ENCODE measurements at places on chromosomes 2 and 18.

DNA sequence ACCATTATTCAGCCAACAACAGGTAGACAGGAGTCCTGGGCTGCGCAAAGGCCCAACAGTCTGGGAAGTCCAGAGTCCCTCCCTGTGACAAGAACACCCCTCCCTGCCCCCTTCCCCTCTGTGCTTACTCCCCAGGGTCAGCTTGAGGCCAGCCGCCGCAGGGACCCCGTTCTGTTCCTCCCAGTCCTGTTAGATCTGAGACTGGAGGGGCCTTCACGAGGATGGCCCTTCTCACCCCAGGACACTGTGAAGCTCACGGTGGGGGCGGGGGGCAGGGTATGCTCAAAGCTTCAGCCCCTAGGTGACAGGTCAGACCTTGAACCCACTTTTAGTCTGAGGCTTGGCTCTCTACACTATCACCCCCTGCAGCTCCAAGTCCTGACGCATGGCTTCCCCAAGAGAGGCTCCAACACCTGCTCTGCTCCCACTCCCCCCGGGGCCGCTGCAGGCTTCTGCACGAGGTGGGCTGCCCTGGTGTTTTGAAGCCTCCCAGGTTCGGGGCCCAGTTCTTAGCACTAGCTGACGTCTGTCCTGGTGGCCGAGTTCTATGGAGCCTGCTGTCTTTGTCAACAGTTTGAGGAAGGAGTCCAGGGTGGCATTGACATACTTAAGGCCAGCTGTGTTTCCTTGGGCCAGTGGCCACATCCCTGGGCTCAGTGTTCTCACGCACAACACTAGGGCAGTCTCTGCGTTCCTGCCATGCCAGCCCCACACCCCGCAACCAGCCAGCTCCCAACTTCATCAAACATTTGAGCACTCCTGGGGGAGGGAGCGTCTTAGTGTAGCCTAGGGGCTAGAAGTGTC is 37.2 kb upstream of the HPCAL1 start:
- DNase-seq, result peak; percentile 24

- DNase-seq, result no peak
Measured at GRCh38 chr2:70959271-70959761, 19.1 kb upstream of the ANKRD53 start.

GRCh38 chr2:229083606-229084340 is 187.3 kb downstream of the PID1 start:
- no peak for DNase-seq

DNA sequence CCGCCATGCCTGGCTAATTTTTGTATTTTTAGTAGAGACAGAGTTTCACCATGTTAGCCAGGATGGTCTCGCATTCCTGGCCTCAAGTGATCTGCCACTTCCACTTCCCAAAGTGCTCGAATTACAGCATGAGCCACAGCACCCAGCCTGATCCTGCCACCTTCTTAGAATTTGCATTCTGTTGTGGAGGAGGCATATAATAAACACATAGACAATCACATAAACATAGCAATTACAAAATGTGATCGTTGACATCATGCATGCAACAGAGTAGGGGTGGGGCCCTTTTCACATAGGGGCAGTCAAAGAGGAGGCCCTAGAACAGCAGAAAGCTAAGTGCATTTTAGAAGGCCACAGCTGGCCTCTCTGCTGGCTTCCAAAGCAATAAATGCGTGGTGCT is 39.9 kb upstream of the TSPYL6 start:
- no peak for DNase-seq

DNA sequence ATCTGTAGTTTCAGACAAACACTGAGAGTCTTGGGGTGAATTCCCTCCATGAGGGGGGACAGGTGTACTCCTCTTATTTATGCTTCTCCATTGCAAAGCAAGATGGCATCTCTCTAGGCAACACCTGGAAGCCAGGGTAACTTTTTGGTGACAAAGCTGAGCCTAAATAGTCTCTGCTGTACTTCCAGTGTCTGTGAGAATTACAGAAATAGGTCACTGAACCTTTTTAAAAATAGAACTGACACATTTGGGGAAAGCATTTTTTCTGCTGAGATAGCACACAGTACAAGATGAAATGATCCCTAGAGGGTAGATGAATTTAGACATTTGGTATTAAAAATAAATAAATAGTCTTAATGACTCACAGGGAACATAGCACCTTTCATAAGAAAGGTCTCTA is 71.7 kb upstream of the SP3 start:
- no peak for DNase-seq

DNA sequence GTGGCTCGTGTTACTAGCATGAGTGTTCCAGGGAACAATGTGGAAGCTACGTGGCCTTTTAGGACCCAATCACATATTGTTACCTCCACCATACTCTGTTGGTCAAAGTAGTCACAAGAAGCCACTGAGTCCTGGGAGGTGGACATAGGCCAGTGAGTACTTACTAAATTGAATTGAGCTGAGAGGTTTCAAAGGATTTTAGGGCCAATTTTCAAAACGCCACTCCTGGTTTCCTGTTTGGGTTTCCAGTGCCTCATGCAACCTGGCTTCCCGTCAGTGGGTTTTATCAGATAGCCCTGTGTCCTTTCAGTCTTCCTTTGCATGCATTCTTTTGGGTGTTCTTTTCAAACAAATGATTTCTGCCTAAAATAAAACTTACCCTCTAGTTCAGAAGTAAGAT is 56.3 kb downstream of the FBLN7 start:
- DNase-seq, result no peak

DNA sequence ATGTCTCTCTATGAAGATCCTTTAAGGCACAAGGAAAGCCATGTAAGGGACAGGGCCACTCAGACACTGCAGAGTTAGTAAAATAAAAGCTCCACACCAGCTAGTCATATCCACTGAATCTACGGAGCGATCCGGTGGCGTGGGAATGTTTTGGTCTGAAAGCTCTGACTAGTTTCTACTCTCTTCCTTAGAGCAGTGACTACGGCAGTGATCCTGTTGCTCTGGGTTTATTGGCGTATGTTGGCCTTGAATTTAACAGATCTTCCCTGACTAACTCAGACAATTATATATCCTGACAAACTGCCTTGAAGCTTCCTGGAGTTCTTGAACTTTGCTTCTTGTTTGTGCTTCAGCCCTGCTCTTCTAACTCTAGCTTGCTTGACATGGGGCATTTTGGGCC is 115.3 kb upstream of the FZD5 start:
- no peak for DNase-seq

DNA sequence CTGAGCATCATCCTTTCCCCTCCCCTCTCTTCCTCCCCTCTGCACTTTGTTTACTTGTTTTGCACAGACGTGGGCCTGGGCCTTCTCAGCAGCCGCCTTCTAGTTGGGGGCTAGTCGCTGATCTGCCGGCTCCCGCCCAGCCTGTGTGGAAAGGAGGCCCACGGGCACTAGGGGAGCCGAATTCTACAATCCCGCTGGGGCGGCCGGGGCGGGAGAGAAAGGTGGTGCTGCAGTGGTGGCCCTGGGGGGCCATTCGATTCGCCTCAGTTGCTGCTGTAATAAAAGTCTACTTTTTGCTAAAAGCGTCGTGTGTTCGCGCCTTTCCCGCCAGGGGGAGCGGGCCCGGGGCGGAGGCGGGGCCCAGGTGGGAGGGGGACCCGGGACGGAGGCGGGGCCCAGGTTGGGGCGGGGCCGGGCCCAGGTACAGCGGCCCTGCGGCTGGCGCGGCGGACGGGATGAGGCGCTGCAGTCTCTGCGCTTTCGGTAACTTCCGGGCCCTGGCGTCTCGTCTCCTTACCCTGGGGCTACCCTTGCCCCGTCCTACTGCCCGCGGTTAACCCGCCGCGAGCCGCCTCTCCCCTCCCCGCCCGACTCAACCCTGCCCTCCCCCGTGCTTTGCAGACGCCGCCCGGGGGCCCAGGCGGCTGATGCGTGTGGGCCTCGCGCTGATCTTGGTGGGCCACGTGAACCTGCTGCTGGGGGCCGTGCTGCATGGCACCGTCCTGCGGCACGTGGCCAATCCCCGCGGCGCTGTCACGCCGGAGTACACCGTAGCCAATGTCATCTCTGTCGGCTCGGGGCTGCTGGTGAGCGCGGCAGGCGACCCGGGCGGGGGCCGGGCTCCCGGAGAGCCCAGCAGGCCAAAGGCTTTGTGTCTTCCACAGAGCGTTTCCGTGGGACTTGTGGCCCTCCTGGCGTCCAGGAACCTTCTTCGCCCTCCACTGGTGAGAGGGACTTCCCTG is at the start of gene KRTCAP3:
TSS of gene KRTCAP3 (plus strand) at position 424 of the 962 bp plus-strand sequence. CDS start at position 456, 32 bp downstream.
- peak; percentile 21 for DNase-seq

GRCh38 chr18:37348729-37349128 is 216.9 kb downstream of the CELF4 start:
- no peak for DNase-seq

DNA sequence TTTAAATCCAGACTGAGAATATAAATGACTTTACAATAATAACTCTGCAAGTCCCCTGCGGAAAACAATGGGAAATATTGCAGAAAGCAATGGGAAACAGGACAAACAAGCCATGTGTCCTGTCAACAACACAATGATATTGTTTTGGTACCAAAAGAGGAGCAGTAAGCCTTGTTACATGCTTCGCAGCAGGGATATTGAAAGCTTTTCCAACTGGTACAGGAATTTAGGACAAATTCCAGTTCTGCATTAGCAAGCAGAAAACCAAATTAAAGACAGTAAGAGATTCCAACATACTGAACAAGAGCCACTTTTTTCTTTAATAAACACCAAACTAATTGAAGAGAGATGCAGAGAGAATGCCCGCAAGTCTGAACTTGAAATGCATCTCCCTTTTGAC is 30.0 kb downstream of the FRZB start:
- DNase-seq, result no peak

- DNase-seq, result no peak
Measured at GRCh38 chr2:26464390-26465265, 13.3 kb downstream of the OTOF start.
